ENCODE measurements at places on chromosomes 1 and 21. TPM values are rescaled to one million over a fixed set of nuclear protein-coding genes. Genes with fewer than 3 reads are reported as not detected.

SAMSN1 gene
- total RNA-seq = 0.09 TPM

NBPF3 gene
- 9.2 TPM for total RNA-seq

FAM72A gene
- total RNA-seq = 6.3 TPM

CFAP141 gene
- not detected for total RNA-seq

TMEM269 gene
- under 0.01 TPM for total RNA-seq

ANGPTL1 gene
- not detected for total RNA-seq
